ENCODE measurements at places on chromosomes 12 and 14.

- no peaks in the 10 kb centered on the region for H3K4me1 ChIP-seq
- H3K36me3 ChIP-seq, result no peaks in the 10 kb centered on the region
- no peak for DNase-seq
- no peak overlapping the region for H3K4me3 ChIP-seq
Measured at GRCh38 chr12:47935184-47935583, 28.2 kb upstream of the TMEM106C start.

- H3K27me3 ChIP-seq, result no peaks in the 10 kb centered on the region
- DNase-seq, result no peak
- H3K4me3 ChIP-seq, result no peak overlapping the region
- peaks cover 2% of the 10 kb centered on the region for H3K36me3 ChIP-seq
Measured at GRCh38 chr14:75806352-75806832, 145.3 kb downstream of the TTLL5 start.

GRCh38 chr12:125852679-125853078 is 787.4 kb downstream of the AACS start:
- no peak for DNase-seq
- H3K27me3 ChIP-seq, result no peaks in the 10 kb centered on the region

- H3K27ac ChIP-seq, result peak overlapping the region; percentile 18
- H3K4me3 ChIP-seq, result no peak overlapping the region
- H3K4me1 ChIP-seq, result peaks cover 25% of the 10 kb centered on the region
- DNase-seq, result no peak
Measured at GRCh38 chr12:116153983-116154382, 123.5 kb downstream of the MED13L start.
